ENCODE measurements at places on chromosomes 12 and 14.

DNA sequence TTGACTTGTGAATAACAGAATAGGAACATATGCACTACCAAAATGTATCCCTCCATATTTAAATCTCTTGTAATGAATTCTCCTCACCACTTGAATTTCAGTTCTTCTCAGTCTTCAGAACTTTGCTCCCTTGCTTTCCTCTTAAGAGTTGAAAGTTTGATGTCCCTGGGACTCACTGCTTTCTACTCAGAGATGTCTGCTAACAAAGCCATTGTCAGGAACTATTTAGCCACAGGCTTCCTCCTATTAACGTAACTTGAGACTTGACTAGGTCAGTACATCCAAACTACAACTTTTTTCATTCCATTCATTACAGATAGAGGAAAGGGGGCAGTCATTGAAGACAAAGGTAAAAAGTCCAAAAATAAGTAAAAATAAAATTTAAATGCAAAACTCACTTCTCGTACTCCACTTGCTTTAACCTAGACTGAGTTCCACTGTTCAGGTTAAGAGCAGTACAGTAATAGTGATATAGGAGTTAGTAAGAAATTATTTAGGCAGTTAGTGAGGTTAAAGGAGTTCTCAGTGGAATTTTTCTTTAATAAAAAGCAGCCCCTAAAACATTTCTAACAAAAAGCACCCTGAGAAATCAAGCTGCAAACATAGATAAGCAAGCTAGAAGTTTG is 364.2 kb downstream of the SOX5 start:
- no peak for DNase-seq

DNA sequence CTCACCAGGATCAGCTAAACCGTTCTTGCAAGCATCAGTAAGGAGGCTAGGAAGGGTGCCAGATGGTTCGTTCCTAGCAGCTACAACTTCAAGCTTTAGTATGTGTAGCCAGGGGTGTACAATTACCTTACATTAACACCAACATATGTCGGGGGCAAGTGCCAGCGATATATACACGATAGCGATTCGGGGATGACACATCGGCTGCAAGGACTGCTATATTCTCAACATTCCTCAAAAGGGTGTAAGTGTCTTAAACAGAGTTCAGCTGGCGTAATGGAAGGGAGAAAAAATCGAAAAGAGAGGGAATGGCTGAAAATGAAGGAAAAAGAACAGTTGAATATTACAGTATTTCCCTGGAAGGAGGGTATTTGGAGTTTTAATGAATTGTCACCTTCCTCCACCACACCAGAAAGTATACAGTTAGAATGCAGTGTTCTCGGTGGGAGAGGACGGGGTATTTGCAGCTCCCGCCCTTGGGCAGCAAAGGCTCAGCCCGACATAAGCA is 545 bp downstream of the LIMA1 start:
- no peak for DNase-seq

DNA sequence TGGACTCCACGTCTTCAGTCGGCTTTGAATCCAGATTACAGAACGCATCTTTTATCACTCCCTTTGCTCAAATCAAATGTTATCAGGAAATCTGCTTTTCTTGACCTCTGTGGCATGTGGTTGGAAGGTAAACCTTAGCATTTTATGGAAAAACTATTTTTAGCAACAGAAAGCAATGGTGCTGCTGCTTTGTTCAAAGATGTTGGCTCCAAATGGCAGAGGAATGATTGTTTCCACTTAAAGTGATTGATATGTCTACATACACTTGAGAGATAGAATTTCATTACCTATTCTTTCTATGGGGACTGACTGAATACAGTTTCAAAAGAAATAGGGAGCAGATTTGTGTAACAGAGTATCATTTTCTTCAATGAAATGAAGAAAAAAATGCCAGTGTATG is 761.2 kb downstream of the NOVA1 start:
- DNase-seq, result no peak

DNA sequence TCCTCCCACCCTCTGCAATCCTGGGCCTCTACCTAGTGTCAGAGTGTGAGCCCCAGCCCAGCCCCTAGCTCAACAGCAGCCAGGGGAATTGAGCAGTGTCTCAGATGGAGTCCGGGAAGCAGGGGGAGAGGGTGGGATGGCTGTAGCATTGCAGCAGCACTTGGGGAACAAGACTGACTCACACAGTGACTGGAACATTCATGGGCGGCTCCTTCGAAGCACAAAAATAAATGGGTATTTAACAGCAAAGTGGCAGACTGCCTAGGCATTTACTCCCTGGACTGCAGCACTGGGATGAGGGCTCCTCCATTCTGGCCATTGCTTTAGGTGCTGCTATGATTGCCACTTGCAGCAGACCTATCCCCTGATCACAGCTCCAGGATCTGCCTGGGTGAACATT is 46.0 kb upstream of the STK38L start:
- DNase-seq, result no peak

DNA sequence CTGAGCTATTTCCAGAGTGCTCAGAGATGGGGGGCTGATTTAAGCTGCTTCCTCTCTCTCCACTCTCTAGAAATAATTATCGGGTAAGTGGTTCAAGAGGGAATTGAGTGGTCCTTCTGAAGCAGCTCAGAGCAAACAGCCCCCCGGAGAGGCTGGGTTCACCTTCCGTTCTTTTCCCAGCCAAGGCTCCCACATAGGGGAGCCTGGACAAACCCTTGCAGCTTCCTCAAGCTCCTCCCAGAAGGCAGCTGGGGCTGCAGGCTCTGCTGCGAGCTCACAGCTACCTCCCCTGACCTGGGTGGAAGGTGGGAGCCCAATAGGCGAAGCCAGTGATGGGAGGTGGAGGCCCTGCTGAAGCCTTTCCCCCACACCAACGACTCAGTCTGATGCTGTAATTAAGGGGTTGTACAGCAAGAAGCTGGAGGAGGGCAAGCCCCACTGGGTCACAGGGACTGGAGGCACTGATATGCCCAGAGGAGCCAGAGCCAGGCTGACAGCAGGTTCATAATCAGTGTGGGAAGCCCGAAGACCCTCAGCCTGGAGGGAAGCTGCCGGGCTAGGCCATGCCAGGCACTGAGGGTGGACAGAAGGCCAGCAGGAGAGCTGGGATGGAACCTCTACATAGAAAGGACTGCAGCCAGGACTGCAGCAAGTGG is 52.4 kb downstream of the ARL6IP4 start:
- no peak for DNase-seq

DNA sequence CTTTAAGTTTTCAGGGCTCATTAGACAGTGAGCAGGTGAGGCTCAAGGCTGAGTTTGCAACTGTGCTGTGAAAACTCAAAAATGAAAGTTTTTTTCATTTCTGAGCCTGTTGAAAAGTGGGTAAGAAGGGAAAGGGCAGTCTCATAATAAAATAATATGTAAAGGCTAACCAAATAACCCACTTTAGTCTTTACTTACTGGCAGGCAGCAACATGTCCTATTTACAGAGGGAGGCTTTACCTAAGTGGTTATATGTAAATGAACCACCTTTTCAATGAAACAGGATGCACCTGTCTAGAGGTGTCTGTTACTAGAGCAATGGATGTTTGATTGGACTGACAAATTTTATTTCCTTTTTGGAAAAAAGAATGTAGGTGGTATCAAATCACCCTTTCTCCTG is 158.0 kb downstream of the ETV6 start:
- no peak for DNase-seq

DNA sequence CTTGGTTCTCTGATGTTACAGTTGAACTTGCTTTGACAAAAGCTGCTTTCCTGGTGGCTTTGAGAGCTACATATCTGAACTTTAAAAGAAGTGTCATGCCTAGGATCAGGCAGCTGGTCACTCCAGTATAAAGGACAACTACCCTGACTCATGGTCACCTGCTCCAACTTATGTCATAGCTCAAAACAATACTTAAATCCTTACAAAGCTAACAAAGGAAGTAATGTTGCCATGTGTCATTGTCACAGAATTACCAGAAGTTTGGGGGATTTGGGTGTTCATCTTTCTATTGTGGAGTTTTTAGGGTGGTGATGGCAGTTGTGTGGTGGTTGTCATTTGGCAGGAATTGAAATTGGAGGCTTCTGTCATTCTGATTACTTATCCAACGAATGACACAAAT is 1.8 kb upstream of the TCP11L2 start:
- DNase-seq, result no peak

- no peak for DNase-seq
Measured at GRCh38 chr12:41835556-41835955, 309.1 kb downstream of the GXYLT1 start.

GRCh38 chr14:95478818-95479217 is 37.6 kb downstream of the SYNE3 start:
- DNase-seq, result no peak

GRCh38 chr12:101876322-101876860 is 989 bp upstream of the DRAM1 start:
- no peak for DNase-seq

- no peak for DNase-seq
Measured at GRCh38 chr14:89164168-89165073, 252.6 kb downstream of the FOXN3 start.
